Hypothalamus (tissue), 51 donors: ENCODE measurements at places on chromosomes 12 and 14.

DNA sequence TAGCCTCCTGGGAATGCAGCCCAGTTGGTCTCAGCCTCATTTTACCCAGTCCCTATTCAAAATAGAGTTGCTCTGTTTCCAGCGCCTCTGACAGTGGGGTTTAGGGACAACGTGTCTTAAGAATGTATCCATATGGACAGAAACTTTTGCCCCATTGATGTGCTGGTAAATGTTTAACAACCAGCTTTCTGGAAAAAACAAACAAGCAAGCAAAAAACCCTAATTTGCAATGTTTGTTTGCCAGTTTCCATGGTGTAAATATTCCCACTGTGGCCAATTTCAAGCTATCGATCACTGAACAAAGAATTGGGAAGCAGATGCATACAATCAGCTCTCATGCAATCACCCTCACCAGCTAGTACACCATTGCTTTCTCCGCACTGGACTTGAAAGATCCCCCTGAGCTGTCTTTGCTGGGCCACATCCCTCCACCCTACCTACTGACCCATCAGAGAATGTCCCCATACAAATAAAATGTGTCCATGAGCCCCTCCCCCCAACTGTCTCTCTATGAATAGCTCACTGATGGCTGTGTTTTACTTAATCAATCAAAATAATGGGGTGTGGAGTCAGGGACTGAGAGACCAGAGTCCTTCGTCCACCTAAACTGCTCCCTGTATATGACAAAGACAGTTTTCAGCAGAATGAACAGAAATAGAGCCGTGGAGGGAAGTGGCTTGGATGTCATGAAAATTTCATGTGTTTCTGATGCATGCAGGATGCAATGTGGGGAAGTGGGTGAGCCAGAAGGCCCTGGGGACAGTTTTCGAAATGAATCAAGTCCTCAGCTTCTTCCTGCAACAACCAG, 40.8 kb downstream of the CCDC60 start:
- DNase-seq = peak; percentile 18

- no peak for DNase-seq
Observed at GRCh38 chr12:13666806-13667205, 314.6 kb downstream of the GRIN2B start.

DNA sequence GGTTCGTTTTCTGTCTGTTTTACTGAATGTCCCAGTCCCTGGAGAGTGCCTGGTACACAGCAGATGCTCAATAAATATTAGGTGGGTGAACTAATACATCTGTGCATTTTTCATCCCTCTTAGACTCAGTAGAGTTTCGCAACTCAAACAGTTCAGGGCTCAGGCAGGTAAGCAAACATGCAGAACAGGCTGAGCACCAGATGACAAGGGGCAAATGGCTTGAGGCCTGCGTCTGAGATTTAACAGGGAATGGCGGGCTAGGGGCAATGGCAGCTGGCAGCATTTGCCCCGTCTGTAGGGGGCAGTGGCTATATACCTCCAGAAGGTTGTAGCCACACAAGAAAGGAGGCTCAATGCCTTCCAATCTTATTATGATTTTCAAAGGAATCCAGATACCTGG, 8.6 kb upstream of the RAN start:
- DNase-seq = no peak

DNA sequence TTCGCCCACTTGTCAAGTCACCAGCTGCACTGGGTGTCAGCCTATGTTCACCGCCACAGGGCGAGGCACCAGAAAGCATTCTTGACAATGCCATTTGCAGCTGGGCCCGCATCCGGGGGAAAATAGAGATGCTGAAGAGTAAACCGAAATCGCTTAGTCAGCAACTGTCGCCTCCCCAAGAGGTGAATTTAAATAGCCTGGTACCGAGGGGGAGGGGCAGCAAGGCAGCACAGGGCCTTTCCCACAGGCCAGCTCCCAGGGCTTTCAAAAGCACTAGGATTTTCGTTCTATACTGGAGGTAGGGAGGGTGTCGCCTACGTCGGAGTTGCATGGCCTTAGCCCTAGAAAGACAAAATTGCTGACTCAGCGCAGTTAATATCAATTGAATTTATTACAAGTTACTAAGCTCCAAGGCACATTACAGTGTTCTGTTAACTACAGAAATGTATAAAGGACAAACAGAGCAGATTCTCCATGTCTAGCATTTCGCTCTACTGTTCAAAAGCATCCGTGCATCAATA, 4.3 kb downstream of the IRF2BPL start:
- no peak for DNase-seq

- no peak for DNase-seq
Observed at GRCh38 chr14:63770187-63770807, 42.4 kb upstream of the SGPP1 start.

DNA sequence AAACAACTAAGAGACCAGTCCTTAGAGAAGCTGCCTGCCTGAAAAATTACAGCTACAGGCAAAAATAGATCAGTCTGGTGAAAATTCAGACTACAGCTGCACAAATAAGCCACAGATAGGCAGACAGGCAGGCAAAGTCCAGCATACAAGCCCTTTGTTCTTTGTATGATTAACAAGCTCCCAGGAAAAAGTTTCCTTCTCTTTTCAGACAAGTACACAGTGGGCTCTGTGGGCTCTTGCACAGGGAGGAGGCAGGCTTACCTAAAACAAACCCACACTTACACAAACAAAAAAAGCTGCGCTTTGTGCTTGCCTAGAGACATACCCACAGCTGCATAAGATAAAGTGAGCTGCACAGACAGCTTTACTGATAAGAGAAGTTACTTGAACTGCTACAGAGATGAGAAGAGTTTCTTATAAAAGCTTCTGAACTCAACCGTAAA, 7.7 kb downstream of the OR6C68 start:
- DNase-seq = no peak

DNA sequence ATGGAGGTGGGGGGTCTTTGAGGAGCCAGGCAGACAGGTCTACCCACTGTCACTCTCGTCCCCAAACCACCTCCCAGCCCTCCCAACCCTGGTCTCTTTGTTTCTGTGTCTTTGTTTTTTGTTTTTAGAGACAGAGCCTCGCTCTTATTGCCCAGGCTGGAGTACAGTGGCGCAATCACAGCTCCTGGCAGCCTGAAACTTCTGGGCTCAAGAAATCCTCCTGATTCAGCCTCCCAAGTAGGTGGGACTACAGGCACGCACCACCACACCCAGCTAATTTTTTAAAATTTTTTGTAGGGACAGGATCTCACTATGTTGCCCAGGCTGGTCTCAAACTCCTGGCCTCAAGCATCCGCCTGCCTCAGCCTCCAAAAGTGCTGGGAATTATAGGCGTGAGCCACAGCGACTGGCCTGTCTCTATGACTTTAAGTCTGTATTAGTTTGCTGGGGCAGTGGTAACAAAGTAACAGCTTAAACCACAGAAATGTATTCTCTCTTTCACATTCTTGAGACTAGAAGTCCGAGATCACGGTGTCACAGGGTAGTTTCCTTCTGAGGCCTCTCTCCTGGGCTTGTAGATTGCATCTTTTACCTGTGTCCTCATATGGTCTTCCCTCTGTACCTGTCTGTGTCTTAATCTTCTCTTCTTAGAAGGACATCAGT, 26.1 kb downstream of the DTX1 start:
- DNase-seq = no peak

- DNase-seq = no peak
Observed at GRCh38 chr14:33914676-33915516, 36.0 kb downstream of the EGLN3 start.

DNA sequence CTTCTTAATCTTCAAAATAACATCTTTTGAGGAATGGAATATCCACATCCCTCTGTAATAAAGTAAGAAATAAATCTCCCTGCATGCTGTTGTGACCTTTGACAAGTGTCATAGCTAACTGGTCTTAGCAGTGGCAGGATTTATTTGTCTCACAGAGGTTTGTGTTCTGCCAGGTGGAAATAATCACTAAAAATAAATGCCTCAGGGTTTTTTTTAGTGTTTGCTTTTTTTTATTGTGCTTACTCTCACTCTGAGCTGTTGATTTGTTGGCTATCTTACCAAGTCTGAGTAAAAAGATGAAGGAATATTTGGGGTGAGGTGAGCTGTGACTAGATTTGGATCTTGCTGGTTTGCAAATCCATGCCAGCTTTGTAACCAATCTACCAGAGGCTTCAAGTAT, 285.4 kb downstream of the ALG10B start:
- no peak for DNase-seq

DNA sequence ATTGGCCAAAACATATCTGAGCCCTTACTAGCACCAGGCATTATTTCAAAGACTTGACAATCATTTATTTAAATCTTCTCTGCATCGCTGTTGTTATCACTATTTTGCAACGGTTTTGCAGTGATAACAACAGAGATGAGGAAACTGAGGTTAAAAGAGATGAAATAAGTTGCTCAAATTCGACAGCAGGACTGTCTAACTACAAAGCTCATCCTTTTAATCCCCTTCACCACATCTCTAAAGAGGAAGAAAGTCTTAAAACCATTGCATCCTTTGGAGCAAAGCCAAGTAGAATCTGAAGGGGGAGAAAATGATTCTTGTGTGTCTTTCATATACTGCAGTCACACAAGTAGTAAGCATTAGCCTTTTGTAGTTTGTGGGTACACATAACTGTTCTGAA, 14.8 kb upstream of the ETNK1 start:
- no peak for DNase-seq

- DNase-seq = no peak
Observed at GRCh38 chr14:56881181-56881580, 70.9 kb upstream of the OTX2 start.

DNA sequence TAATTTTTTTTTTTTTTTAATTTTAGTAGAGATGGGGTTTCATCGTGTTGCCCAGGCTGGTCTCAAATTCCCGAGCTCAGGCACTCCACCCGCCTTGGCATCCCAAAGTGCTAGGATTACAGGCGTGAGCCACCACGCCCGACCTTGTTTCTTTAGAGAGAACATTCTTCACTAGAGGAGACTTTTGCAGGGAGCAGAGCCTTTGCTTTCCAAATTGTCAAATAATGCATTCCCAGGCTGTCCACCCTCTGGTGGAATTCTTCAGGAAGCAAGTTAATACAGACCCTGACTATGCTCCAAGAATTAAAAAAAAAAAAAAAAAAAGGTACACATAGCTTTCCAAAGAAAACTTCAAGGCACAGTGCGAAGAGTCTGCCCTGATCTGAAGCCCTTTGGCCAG, 6.8 kb downstream of the ALDH1L2 start:
- no peak for DNase-seq

DNA sequence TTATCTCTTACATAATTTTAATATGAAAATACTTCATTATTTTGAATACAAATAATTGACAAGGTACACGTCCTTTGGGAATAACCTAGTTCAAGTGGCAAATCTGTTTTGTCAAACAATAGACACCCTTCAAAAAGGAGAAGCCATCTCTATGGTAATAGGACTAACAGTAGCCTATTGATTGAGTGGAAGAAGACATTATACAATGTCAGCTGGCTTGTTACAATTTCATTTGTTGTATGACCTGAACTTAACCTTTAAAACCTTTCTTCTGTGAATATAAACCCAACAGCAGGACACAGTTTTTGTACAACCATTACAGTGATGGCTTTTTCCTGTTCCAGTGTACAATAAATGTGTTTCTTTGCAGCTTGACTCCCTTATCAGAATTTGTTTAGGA, 8.1 kb downstream of the TMEM260 start:
- DNase-seq = no peak

- no peak for DNase-seq
Observed at GRCh38 chr14:45650754-45651153, 397.8 kb upstream of the MIS18BP1 start.

- DNase-seq = peak; percentile 46
Observed at GRCh38 chr12:62933220-62933601, 1.7 kb downstream of the PPM1H start.

DNA sequence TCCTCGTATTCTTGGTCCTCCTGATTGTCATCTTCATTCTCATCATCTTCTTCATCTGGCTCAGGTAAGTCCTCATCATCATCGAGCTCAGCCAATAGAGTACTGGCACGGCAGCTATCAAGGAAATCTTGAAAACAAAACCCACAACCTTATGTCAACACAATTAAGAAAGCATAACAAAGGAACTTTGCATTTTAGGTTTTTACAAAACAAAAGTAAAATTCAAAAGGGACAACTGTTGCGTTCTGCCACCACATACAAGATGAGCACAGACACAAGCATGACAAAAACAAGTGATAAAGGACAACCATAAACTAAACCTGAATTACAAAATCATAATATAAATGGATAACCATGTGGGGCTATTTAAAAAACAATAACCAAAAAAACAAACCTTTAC, 84.7 kb downstream of the HECTD1 start:
- no peak for DNase-seq

- DNase-seq = no peak
Observed at GRCh38 chr14:92451245-92451644, 62.3 kb upstream of the RIN3 start.

GRCh38 chr12:100574187-100575074, 947 bp downstream of the GAS2L3 start:
- DNase-seq = no peak

DNA sequence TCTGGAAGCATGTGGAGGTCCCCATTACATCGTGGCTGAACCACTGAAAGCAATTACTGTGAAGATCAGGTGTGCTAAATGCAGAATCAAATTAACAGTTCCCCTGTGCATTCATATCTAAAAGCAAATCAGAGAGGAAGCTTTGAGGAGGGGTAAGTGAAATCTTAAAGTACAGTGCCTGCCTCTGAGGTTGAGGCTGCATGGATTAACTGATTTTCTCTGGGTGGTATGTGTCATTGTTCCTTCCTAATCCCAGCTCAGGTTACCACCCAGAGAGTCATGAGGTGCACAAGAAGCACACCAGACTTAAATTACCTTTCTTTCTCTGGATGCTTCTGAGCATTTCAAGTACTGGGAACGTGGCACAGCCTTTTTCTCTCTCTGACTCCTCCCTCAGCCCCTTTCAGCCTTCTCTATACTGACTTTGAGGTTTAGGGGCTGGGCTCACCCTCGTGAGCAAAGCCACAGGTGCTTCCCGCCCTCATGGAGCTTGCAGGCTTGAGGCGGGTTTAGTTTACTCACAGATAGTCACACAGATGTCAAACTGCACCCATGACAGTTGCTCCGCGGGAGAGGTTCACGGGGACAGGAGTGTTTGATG, 237.6 kb upstream of the CRY1 start:
- no peak for DNase-seq

- DNase-seq = no peak
Observed at GRCh38 chr12:2172491-2173214, 119.9 kb downstream of the CACNA1C start.

DNA sequence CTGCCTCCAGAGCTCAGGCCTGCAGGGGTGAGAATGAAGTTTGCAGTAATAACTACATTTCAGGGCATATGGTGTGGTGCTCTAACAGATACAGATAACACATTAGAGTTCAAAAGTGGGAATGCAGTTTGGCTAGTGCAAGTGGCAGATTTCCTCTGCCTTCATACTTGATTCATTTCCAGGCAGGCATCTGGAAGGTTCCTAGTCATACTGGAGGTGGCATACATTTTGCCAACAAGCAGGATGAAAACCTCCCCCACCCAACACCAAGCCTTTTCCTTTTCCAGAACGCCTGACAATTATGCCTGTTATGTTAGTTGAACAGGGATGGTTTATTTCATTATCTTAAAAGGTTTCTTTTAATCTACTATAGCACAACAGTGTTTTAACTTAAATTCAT, 24.3 kb downstream of the VTI1B start:
- DNase-seq = no peak

- DNase-seq = no peak
Observed at GRCh38 chr12:123089631-123090353, 61.1 kb downstream of the PITPNM2 start.

- DNase-seq = no peak
Observed at GRCh38 chr14:60485598-60486251, at the start of gene C14orf39. TSS of gene C14orf39 (minus strand) at chr14:60486063. CDS start at chr14:60485078, 985 bp downstream.

- DNase-seq = no peak
Observed at GRCh38 chr12:57842342-57843294, 3.9 kb downstream of the CTDSP2 start.
